ENCODE measurements at places on chromosomes 1 and 21.
A peak's percentile ranks its signal among the peaks of the same experiment; 100 is the strongest.

DNA sequence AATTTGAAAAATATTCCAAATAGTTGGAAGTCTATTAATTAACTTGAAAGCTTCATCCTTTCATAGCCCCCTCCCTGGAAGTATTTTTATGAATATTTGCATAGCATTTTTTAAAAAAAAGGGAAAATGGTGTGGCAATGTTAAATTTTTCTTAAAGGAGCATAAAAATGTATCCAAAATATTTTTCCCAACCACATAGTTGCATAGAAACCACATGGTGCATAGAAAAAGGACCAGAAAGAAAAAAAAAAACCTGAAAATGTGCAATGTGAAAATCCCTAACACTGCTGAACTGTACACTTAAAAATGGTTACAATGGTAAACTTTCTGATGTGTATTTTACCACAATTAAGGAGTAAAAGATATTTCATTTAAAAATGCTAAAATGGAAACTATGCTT lies 8.0 kb downstream of the C1orf167 start:
- no peak for DNase-seq

DNA sequence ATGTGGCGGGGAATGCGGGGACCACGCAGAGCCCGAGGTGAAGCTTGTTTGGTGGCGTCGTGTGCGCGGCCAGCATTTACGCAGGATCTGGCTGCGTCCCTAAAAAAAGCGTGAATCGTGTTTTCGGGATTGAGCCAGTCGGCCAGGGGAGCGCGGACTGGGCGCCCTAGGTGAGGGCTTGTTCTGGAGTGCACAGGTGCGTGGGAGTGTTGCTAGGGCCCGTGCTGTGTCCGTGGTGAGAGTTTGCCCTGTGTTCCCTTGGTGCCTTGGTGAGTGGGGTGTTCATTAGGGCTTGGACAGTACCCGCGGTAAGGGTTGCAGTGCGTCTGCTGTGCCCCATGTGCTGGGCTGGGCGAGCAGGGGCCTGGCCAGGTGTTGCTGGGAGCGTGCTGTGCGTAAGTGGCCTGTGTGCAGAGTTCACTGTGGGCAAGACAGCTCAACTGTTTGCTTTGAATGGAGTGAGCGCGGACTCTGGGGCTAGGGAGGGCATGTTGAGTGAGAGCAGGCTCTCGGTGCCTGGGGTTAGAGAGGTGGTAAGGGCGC lies 673 bp downstream of the CD46 start:
- peak; percentile 12 for DNase-seq

- no peak for DNase-seq
Measured at GRCh38 chr21:25191141-25191540, 416.1 kb downstream of the MRPL39 start.

GRCh38 chr1:233209481-233209880 lies 86.0 kb downstream of the PCNX2 start:
- DNase-seq: no peak

- DNase-seq: no peak
Measured at GRCh38 chr1:111857194-111857651, 101.5 kb downstream of the DDX20 start.

DNA sequence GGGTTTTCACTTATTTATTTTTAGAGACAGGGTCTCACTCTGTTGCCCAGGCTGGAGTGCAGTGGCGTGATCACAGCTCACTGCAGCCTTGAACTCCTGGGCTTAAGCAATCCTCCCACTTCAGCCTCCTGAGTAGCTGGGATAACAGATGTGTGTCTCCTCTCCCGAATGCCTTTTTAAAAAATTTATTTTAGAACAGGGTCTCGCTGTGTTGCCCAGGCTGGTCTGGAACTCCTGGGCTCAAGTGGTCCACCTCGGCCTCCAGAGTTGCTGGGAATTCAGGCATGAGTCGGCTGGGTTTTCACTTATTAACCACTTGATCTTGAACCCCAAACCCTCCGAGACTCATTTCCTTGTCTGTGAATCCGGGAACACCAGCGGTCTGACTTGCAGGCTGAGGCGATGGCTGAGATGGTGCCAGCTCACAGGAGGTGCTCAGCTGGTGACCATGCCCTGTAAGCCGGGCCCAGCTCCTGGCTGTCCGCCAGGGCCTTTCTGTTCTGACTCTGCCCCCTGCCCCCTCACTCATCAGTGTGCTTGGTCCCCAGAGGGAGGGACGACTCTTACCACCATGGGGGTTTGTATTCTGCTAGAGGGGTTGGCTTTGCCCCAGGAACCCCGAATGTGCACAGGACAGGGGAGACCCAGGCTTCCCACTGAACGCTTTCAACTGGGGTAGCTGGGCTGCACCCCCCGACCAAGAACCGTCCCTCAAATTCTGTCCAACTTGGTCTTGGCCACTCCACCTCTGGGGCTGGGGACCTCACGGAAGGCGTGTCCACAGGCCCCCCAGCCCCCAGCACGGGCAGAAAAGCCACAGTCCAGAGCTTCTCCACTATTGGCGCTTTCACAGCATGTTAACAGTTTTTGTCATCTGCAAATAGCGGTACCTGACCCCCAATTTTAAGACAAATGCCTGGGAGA lies 22.5 kb downstream of the MMEL1 start:
- no peak for DNase-seq

GRCh38 chr1:77542813-77543420 lies 139.5 kb downstream of the ZZZ3 start:
- DNase-seq: no peak

DNA sequence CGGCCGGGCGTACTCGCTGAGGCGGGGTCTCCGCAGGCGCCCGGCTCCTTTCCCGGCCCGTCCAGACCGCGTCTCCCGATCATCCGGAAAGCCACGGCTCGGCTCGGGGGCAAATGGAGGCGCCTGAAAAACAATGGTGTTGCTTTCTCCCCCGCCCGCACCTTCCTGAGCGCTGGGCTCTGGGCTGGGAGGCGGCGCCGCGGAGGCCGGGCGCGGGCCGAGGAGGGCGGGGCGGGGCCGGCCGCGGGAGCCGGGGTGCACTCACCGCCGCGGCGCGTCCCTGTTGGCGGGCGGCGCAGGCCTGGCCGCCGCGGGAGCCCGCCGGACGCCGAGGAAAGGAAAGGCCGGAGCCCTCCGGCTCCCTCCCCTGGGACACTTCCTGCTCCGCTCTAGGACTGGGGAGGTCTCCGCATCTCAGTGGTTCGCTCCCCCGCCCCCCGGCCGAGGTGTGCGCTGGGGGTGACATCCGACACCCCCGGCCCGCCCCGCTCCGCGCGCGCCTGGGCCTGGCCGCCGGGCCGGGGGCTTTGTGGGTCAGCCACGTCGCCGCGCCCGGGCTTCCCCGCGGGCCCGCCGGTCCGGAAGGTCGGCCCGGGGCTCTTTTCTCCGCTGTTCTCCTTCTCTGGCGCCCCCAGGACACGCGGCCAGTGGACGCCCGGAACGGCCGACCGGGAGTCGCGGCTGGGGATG lies at the start of gene ZNF496:
Gene ZNF496, minus strand, starts transcription at position 343 of the 690 bp plus-strand sequence. CDS start 2,289 bp downstream, outside the sequence.
- DNase-seq: peak; percentile 21

DNA sequence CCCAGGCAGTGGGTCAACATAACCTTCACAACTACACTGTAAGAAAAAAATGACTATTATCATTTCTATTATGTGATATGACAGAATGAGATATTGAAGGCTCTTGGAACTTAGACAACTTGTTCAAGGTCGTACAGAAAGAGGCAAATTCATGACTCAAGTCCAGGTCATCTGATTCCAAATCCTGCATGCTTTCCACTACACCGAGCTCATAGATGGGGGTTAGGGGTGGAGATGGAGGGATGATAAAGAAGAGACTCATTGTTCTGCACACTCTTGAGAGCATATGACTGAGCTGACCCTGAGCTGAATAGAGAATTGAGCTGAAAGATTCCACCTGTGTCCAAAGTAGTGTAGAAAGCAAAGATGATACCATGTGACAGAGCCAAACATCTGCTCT lies 2.8 kb downstream of the FCRL6 start:
- DNase-seq: no peak

GRCh38 chr21:45050797-45051489 lies 23.4 kb upstream of the ADARB1 start:
- DNase-seq: no peak

DNA sequence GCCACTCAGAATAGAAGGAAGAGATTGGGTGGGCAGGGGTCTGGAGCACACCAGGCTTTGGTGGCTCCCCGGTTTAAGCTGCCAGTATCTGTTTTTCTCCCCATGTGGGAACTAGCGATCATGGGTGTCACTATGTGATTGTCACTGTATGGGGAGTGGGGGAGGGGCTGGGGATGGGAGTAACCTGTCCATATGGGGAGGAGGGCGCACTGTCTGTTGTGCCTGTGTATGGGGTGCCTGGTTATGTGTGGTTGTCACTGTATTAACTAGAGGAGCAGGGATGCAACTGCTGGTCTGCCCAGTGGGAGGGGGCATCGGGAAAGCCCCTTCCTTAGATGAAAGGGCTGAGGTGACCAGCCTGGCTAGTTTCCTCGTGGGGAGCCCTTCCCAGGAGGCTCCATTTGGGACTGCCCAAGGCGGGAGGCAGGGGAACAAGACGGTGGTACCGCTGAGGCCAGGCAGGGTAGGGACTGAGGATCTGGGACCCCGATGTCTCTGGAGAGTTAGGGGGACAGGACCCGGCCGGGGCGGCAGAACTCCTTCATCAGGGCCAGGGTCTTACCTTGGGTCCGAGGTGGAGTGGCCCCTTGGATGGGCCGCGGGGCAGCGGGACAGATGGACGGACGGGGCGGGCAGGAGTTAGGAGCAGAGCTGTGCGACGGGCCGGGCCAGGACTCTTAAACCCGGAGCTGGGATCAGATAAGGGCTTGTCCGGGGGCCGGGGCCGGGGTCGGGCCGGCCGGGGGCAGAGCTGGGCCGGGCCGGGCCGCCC lies at the start of gene KCNJ10:
Gene KCNJ10, minus strand, starts transcription at position 701 of the 772 bp plus-strand sequence. CDS start 27,628 bp downstream, outside the sequence.
- DNase-seq: no peak

DNA sequence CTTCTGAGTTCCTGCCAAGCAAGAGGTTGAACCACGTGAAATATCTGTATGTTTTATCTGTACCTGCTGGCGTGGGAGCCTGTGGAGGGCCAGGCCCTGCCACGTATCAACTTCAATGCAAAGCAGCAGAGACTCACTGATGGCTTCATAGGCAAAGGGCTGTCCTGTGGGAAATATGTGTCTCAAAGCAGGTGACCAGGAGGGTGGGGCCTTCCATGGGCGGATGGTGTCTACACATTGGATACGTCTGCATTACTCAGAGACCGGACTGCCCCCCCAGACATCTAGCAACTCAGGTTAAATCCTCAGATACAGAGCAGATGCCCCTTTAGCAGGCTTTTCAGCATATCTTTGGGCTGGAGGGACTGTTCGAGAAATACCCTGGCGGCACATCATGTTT lies 210.8 kb upstream of the C1orf174 start:
- no peak for DNase-seq

GRCh38 chr1:87812871-87813577 lies 484.3 kb downstream of the LMO4 start:
- no peak for DNase-seq

DNA sequence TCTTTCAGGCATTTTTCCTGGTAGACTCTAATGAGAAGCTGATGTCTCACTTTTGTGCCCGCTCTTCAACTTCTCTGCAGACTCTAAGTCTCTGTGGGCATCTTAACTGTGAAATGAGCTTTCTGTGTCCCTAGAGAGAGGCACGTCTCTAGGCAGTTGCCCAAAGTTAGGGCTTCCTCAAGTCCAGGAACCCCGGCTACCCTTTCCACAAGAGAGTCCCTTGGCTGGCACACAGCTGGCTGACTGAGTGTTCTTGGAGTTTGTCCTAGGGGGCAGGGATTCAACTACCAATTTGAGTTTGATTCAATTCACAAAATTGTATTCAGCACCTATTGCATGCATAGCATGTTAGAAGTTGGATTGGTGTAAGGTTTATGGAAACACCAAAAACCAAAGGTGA lies 1.4 kb downstream of the GPR61 start:
- DNase-seq: no peak

GRCh38 chr21:26529526-26529925 lies 43.6 kb downstream of the CYYR1 start:
- no peak for DNase-seq

- no peak for DNase-seq
Measured at GRCh38 chr1:45883658-45884057, 80.2 kb downstream of the MAST2 start.

- no peak for DNase-seq
Measured at GRCh38 chr1:188220051-188220450, 1391.3 kb downstream of the PLA2G4A start.

- no peak for DNase-seq
Measured at GRCh38 chr1:101444873-101445618, 208.2 kb downstream of the S1PR1 start.

DNA sequence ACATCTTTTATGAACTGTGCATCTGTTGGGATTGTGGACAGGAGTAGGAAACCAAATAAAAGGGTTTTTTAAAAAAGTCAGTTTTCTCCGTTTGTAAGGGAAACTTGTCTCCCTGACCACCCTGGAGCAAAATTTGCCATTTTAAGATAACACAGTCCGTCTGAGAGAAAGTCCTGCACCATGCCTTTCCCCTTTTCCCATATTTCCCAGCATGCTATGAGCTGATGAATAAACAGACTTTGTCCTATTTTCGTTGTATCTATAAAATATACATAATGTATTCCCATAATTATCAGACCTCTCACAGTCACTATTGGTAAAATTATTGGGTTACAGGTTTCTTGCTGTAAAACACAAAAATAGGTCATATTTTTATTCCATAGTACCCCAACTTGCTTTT lies 1.7 kb upstream of the AKT3 start:
- no peak for DNase-seq

DNA sequence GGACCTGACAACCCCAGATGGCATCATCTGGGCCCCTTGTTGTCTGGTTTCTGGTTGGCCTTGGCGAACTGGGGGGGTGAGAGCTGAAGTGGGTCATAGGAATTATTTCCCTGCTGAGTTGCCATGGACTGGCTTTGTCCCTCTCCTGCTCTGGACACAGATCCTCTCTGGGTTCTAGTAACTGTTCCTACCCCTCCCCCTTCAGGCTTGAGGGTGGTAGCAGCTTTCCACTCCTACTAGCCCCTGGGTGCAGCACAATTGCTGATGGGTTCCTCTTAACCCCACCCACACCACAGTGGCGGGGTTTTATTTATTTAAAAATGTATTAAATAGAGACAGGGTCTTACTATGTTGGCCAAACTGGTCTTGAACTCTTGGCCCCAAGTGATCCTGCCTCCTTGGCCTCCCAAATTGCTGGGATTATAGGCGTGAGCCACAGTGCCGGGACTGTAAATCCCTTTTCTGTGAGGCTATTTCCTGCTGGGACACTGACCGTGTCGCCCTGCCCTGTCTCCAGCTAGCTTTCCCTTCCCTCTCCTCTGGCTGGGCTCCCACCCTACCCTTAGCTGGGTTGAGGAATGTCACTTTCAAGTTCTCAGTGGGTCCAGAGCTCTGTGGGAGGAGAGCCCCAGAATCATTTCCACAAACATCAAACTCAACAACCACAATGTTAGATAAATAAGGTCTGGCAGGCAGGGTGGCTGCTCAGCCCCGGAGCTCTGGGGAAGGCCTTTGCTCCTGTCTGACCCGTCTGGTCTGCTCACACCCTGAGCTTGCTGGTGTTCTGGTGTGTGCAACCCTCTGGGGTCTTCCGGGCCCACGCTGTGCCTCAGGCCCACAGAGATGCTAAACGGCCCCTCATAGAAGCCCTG lies 112.7 kb upstream of the WNT4 start:
- DNase-seq: no peak

DNA sequence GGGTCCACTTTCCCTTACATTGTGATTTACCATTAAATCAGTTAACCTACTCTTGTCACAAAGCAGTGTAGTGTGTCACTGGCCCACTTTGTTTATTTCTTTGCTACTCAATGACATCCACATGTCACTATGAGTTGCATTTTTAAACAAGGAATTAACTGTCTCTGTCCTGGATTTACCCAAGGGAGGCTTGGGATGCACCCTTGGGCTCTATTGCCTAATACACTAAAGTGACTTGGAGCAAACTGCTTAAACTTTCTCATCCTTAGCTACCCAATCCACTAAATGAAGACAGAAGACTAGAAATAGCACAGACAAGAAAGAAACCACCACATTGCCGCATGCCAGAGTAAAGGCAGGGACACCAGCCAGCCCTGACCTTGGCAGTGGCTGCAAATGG lies 136.2 kb upstream of the TIAM1 start:
- no peak for DNase-seq

All from CD14-positive monocyte (primary cell).